Dermis microvascular lymphatic vessel endothelial cell (primary cell): ENCODE measurements at places on chromosomes 7 and 10.

DNA sequence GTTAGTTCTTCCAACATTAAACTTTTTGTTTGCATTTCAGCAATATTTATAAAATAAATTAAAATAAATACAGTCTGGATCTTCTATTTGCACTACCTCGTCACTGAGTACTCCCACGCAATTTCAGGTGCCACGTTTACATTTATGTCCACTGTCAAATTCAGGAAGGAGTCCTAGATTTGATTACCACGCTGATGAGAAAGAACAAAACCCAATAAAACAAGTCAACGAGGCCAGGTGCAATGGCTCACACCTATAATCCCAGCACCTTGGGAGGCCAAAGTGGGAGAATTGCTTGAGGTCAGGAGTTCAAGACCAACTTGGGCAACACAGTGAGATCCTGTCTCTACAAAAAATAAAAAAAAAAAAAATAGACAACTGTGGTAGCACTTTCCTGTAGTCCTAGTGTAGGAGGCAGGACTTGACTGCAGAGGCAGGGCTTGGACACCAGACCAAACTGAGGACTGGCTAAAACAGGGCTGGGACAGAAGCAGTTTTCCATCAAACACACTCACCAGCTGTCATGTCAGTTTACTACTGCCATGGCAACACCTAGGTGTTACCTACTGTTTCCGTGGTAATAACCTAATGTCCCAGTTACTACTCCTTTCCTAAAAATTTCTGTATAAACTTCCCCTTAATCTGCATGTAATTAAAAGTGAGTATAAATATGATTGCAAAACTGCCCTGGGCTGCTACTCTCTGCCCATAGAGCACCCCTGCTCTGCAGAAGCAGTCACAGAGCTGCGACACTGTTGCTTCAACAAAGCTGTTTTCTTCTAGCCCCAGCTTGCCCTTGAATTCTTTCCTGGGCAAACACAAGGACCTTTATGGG, 341.7 kb downstream of the PARD3 start:
- no peak for DNase-seq

DNA sequence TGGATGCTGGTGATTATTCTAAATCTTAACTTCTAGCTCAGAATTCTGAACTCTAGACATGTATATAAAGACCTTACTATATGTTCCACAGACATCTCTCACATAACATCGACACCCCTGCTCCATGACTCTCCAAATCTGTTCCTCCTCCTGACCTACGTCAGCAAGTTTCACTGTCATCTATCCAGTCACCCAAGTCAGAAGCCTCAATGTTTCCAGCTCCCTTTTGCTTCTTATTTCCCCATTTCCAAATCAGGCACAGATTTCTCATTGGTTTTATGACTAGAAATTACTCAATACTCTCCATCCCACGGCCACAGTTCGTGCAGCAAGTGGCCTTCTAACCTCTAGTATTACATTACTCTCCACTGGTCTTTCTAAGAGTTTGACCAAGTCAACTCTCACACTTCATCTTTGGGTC, 28.5 kb downstream of the EPC1 start:
- DNase-seq = no peak

DNA sequence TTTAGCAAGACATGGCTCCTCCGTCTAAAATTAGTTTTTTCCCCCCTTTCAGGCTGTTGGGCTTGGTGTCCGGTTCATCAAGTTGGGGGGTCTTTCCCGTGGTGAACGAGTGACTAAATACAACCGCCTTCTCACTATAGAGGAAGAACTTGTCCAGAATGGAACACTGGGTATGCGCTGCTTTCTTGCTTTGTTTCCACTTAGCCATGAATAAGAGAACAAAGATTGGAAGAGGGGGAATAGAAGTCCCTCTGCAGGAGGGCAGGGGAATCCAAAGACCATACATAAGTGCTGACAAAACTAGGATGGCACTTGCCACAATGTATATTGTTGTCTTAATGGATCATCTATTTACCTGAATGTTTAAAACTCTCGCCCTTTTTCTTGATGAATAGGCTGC, 30.5 kb downstream of the ENO4 start:
- no peak for DNase-seq

GRCh38 chr7:64877714-64878610, 25.1 kb upstream of the ZNF273 start:
- DNase-seq = no peak

- DNase-seq = no peak
Observed at GRCh38 chr10:22453320-22453719, 108.0 kb downstream of the SPAG6 start.

GRCh38 chr10:98855403-98856189, 380.1 kb downstream of the HPSE2 start:
- DNase-seq = no peak

GRCh38 chr10:12707461-12708185, 293.9 kb downstream of the CCDC3 start:
- peak; percentile 98 for DNase-seq

GRCh38 chr7:117548035-117548434, 68.2 kb downstream of the CFTR start:
- DNase-seq = no peak

- DNase-seq = peak; percentile 92
Observed at GRCh38 chr7:30562498-30562897, 32.2 kb upstream of the GARS1 start.

GRCh38 chr7:5580714-5581395, 157.2 kb upstream of the TNRC18 start:
- no peak for DNase-seq

GRCh38 chr10:128161031-128161430, 34.8 kb upstream of the MKI67 start:
- no peak for DNase-seq

DNA sequence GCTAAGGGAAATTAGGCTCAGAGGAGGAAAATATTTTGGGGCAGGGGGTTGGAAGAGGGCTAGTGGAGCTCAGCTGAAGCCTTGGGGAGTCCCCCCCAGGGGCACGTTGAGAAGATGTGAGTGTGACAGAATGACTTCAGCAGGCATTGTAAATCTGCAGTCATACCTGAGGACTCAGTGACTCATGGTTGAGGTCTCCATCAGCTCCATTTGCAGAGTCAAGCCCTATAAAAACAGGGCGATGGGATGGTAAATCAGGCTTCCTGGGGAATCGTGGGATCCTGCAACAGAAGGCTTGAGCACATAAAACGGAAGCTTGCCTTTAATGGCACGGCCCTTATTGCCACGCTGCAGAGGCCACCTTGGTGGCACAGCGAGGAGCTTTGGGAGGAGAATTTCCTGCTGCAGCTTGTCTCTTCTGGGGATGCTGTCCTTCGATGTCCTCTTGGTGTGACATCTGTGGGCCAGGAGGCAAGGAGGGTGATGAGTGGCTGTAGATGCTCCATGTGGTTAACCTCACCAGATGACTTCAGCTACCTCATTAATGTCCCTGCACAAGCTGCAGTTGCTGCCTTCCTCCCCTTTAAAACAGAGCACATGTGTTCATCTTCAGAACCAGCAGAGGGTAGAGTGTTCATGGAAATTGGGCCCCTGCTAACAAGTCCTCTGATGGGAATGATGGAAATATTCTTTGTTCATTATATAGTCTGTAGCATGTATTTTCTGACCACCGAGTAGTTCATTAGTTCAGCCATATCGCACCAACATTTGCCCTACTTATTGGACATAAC, 285.9 kb downstream of the LRMDA start:
- no peak for DNase-seq

DNA sequence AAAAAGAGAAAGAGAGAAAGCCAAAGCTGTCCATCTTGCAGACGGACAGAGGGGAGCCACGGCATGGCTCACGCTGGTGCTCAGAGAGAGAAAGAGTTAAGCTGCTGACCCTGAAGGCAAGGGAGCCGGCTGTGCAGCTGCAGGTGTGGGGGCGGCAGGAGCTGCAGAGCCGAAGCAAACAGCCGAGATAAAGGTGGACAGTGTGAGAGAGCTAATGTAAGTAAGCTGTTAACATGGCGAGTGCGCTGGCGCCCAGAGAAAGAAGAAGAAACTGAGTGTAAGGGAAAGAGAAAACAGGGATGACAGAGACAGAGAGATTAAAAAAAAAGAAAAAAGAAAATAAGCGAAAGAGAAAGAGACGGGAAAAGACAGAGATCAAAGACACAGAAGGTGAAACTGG, 18.2 kb downstream of the COL17A1 start:
- no peak for DNase-seq

- no peak for DNase-seq
Observed at GRCh38 chr10:76788452-76788811, 849.2 kb downstream of the KCNMA1 start.

- no peak for DNase-seq
Observed at GRCh38 chr7:116911801-116912200, 41.5 kb upstream of the ST7 start.

GRCh38 chr7:105323366-105323765, 65.4 kb downstream of the SRPK2 start:
- no peak for DNase-seq

- DNase-seq = no peak
Observed at GRCh38 chr10:72832701-72833100, 60.8 kb upstream of the OIT3 start.

DNA sequence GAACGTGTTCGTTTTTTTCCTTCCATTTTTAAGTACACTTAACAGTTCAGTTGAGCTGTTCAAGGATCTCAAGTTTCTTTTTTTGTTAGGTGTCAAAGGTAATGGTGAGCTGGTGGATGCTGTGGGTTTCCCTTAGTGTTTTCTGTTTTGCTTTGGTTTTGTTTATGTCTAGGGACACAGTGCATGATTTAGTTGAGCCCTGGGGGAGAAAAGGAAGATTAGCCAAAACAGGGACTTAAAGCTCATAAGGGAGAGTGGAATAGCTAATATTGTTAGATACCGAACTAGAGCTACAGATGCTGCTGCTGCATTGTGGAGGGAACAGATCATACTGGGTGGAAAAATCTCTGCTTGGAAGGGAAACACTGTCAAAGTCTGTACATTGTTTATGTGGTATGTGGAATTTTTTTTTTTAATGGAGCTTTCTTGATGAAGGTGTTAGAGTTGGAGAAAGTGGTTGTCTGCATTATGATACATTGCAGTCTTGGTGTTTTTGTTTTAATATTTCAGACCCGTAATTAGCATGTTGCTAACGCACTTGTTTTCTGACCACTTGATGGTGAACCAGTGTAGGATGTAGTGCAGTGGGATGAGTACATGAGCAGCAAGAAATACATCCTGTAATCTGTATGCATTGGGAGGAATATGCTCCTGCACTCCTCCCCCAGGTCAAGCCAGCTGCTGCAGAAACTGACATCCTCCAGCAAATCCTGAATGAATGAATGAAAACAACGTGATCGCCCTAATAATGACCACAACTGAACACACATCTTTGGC, 2.1 kb downstream of the GLCCI1 start:
- DNase-seq = no peak

- DNase-seq = peak; percentile 23
Observed at GRCh38 chr10:12333380-12334185, 15.8 kb upstream of the CAMK1D start.

- no peak for DNase-seq
Observed at GRCh38 chr10:129293991-129294700, 172.9 kb upstream of the MGMT start.

DNA sequence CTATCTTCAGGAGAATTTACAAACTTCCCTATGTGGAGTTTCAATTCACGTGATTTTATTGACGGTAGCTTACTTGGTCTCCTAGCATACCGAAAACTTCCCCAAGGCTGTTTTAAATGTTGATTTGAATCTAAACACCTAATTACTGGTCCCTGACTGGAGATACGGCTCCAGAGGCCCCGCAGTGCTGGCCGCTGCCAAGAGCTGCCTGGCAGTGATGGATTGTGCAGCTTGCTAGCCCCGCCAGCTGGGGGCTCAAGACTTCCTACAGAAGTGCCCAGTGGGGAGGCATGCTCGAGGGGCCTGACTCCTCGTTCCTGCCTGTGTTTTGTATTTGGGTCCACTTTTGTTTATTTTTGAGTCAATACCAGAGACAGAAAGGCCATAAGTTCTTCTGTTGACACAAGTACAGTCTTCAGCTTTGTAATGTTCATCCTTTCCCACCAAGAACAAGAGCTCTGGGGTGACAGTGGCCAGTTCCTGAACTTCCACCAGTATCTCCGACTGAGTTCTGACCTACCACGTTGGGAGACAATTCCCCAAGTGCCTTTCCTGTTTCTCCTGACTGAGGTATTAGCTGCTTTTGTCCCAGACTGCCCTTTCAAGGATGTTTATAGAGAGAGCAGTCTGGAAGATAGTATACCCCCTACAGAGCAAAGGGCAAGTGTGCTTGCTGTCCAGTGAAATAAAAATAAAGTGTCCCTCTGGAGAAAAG, 80.7 kb upstream of the CXCL12 start:
- DNase-seq = no peak

GRCh38 chr7:129644634-129645230, 33.2 kb downstream of the NRF1 start:
- peak; percentile 48 for DNase-seq

DNA sequence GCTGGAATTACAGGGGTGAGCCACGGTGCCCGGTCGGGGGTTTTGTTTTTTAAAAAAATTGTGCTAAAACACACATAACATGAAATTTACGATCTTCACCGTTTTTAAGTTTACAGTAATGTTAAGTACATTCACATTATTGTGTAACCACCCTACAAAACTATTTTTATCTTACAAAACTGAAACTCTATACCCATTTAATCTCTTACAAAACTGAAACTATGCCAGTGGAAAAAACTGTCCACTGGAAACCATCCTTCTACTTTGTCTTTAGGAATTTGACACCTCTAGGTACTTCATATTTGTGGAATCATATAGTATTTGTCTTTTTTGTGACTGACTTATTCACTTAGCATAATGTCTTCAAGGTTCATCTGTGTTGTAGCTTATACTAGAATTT, 1.0 kb upstream of the PSMC2 start:
- DNase-seq = no peak

DNA sequence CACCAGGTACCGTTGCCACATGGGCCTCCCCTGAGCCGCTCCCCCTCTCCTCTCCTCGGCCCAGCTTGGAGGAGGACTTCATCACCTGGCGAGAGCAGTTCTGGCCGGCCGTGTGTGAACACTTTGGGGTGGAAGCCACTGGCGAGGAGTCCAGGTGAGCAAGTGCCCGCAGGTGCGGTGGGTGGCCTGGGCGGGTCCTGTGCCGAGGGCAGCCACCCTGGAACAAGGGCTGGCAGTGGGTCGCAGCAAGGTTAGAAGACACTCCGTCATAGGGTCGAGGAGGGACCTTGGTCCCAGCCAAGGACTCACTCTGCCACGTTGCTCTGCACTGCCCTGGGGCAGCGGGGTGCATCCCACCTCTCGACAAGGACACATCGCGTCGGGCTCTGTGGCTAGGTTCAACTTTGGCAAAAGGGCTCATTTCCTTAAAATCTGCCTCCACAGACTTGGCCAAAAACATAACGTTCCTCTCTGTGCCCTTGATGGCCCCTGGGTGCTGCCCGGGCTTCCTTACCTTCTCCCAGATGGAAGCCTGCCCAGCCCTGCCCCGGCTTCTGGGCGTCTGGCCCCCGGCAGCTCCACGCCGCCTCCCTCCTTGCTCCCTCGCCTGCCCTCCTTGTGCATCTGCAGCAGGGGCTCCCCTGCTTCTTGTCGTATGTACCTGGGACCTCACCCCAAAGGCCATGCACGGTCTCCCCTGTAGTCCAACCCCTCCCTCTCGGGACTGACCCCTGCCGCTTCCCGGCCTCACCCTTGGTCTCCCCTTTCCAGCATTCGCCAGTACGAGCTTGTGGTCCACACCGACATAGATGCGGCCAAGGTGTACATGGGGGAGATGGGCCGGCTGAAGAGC, 12.7 kb downstream of the TMEM120A start:
- no peak for DNase-seq

GRCh38 chr10:78212786-78213175, 179.1 kb downstream of the RPS24 start:
- DNase-seq = no peak

- no peak for DNase-seq
Observed at GRCh38 chr7:22230238-22230637, 126.7 kb downstream of the RAPGEF5 start.

GRCh38 chr7:11539853-11540252, 292.1 kb downstream of the THSD7A start:
- DNase-seq = no peak
